ENCODE measurements at places on chromosomes 1 and 21. TPM values are rescaled to one million over a fixed set of nuclear protein-coding genes. Genes with fewer than 3 reads are reported as not detected.

ASTN1 gene
- total RNA-seq, result 1.3 TPM

GRCh38 chr1:231626535-231626950, at the start of gene DISC1:
TSS of gene DISC1 (plus strand) at chr1:231626790. CDS start at chr1:231626868, 78 bp downstream.
- DNase-seq, result peak; percentile 95

GRCh38 chr1:191174298-191174697, 696.6 kb upstream of the BRINP3 start:
- DNase-seq, result no peak

DNA sequence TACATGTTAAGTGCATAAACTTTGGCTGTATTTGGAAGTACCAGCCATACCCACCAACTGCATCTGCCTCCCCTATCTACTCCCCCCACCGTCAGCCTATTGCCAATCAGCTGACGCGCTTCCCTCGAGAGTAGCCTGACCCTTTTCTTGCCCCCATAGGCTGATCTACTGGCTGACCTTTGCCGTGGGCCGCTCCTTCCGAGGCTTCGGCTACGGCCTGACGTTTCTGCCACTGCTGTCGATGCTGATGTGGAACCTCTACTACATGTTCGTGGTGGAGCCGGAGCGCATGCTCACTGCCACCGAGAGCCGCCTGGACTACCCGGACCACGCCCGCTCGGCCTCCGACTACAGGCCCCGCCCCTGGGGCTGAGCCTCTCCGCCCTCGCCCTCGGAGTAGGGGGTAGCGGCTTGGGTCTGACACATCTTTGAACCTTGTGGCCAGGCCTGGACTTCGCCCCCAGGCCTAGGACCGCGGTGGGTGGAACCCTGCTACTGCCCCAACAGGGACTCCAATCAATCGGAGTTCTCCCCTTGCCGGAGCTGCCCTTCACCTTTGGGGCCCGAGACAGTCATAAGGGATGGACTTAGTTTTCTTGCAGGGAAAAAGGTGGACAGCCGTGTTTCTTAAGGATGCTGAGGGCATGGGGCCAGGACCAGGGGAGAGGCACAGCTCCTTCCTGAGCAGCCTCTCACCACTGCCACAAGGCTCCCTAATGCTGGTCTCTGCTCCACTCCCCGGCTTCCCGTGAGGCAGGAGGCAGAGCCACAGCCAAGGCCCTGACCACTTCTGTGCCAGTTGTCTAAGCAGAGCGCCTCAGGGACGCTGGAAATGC, 4.0 kb downstream of the GLMP start:
- peak; percentile 95 for DNase-seq

GRCh38 chr1:192476802-192477298, 98.7 kb upstream of the RGS1 start:
- peak; percentile 84 for DNase-seq

DNA sequence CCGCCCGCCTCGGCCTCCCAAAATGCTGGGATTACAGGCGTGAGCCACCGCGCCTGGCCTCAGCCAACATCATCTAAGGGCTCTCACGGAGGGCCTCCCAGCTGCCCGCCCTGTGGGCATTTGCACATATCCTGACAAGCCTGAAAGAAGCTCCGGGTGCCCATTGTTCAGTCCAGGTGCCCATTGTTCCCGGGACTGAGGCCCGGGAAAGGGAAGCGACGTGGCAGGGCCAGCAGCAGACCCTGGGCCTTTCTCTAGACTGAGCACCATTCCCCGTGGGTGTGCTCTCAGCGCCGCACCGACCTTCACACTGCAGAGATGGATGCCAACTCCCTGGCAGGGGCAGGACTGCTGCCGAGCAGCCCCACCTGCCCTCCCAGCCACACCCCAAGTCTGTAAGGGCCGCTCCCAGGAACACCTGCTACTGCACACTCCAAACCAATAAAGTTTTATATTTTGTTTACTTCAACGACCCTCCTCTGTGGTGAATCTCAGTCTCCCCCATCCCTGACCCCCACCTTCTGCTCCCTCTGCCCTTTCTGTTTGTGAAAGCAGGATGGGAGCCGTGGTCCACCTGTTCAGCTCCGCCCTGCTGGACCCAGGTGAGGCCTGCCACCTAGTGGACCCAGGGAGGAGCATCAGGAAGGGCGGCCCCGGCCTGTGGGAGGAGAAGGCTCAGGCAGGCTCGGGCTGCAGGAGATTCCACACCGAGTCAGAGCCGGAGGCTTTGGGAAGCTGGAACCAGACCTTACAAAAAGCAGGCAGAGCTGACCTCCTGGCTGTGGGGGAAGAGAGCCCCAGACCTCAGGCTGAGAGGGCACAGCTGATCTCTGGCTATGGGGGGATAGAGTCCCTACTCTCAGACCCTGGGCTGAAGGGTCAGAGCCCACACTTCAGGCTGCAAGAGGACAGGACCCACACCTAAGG, 1.1 kb upstream of the TMEM82 start:
- peak; percentile 65 for DNase-seq

S100A4 gene
- 156 TPM for total RNA-seq

DNA sequence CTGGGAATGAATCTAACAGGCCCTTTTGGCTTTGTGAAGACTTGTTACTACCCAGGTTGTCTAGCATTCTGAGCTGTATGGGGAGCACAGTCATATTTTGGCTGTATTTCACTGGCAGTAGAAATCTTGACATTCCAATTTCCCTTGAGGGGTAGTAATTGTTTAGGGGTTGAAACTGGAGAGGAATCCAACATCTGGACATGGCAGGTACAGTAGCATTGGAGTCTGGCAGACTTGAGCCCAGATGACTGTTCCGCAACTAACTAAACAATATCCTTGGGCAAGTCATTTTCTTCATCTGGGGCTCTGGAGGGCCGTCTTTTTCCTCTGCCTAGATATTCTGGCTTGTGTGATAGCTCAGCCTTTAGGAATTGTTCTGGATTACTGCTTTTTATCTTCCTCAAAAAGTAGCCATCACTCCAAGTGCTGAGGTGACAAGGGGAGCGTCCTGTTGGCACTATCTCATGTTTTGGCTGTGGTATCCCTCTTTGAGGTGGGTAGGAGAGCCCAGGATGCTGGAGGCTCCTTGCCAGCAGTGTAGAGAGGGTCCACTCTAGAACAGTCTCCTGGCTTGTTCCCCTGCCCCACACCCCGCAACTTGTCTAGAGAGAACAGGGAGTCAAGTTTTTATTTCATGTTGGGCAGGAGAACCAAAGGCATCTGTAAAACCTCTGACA, 22.7 kb upstream of the NBL1 start:
- DNase-seq, result no peak

DNA sequence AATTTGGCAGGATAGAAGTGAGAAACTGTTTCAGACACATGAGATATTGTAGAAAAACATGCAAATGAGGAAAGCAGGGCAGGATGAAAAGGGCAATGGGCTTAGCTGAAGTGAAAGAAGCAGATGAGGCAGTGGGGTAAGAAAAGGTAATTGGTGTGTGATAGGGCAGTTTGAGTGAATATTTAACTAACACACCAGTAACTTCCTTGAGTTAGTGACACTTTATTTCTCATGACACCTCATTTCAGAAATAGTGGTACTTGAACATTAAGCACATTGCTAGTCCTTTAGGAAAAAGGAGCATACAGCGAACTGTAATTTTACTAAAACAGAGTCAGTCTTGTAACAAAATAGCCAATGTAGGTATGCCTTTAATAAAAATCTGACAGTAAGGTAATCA, 415.0 kb downstream of the DPYD start:
- DNase-seq, result no peak

- no peak for DNase-seq
Observed at GRCh38 chr1:98073823-98074222, 153.0 kb upstream of the DPYD start.

- no peak for DNase-seq
Observed at GRCh38 chr1:172429331-172430127, 9.0 kb downstream of the C1orf105 start.

GRCh38 chr1:2205191-2205952, 10.8 kb upstream of the FAAP20 start:
- DNase-seq, result peak; percentile 97

NCAM2 gene
- total RNA-seq, result 2.3 TPM

DNA sequence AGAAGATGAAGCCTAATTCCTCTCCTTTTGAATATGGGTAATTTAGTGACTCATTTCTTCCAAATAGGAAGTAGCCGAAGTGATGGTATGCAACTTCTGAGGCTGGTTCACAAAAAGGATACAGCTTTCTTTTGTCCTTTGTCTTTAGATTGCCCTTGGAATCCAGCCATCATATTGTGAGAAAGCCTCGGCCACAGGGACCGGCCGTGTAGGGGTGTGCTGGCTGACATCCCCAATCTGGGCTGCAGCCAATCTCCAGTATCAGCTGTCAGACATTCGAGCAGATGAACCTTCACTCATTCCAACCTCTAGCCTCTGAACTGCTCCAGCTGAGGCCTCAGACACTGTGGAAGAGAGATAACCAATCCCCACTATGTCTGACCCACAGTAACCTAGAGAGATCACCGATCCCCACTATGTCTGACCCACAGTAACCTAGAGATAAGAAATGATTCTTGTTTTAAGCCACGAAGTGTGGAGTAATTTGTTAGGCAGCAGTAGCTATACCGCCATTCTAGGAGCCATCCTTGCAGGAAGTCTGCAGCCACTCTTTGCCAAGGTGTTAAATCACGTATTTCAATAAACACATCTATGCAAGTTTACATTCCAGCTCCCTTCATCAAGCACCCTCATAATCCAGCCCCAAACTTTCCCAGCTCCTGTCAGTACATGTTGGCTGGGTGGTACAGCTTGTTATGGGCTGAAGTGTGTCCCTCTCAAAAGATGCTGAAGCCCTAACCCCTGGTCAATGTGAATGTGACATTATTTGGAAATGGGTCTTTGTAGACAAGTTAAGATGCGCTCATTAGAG, 2.9 kb upstream of the DIP2A start:
- DNase-seq, result no peak

CADM3 gene
- 12.5 TPM for total RNA-seq
